Fibroblast of skin of right quadriceps (primary cell): ENCODE measurements at places on chromosomes 16 and 17.

DNA sequence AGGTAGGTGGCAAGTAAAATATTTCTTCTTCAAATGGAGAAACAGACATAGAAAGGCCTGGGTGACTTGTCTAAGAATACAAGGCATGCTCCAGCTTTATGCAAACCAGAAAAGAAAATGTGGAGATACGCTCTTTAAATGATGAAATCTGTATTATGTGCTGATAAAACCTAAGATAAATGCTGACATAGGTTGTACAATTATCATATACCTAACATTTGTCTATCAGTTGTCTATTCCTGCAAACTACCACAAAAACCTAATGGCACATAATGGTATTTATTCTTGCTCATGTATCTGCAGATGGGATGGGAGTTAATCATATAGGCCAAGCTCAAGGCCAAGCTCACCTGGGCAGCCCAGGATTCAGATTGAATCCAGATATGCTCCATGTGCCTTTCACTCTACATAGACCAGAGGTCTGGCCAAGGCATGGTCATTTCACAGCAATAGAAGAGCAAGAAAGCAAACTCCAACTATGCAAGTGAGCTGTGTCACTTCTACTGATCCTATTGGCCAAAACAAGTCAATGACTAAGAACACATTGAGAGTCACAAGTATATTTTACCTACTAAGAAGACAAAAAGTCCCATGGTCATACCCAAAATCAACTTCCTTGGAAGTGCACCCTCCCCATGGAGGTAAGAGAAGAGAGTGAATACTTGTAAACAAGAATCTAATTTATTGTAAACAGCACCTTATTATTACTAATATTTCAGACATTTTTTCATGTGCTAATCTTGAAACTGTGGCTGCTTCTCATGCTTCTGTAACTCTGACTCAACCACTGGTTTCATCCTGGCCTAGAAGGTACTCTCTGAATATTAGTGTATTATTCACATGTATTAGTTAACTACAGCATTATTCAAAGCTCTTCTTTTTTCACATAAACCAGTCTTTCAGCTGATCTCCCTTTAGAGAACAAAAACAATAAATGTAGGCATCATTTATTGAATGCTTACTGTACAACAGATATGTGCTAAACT lies 270.7 kb upstream of the SOX9 start:
- no peak for DNase-seq

DNA sequence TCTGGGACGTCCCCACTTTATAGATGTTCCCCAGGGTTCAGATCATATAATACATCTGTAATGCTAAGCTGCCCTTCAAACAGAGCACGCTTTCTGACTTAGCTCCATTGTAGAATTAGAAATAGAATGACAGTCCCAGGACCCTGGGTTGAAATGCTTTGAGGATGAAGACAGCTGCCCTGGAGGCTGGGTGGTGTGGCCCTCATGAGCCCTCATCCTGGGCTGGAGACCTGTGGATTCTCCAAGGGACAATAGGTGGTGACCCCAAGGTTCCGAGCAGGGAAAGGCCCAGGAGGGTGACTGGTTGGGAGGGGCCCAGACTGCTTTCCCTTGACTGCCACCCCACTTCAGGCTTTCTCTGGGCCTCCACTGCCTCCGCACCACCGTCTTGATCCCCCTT lies 59.0 kb downstream of the CRISPLD2 start:
- DNase-seq = no peak

GRCh38 chr17:11097121-11097520 lies 143.9 kb upstream of the SHISA6 start:
- no peak for DNase-seq

DNA sequence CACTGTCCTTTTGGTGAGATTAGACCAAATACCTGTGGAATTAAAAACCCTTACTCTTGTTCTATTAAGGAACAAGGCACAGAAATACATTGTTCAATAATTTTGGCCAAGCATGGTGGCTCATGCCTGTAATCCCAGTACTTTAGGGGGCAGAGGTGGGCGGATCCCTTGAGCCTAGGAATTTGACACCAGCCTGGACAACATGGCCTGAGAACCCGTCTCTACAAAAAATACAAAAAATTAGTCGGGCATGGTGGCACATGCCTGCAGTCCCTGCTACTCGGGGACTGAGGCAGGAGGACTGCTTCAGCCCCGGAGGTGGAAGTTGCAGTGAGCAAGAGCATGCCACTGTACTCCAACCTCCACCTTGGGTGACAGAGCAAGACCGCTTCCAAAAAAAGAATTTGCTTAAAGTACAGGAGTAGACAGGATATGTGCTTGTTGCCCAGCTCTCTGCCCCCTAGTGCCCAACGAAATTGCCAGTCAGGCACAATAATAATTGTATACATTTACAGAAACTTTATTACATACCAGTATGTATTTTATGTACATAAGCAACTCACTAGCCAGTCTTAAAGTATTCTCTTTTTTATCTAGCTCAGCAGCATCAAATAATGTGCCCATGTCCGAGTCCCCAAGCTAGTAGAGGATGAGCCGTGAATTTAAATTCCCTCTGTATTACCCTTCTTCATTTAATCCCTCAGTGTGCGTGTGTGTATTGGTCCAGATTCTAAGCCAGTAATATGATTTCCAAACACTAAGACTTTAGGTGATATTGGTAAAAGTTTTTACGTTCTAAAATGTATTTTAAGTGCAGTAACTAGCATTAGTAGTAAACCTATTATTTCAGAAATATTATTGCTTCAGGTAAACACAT lies 1.4 kb downstream of the THUMPD1 start:
- DNase-seq = peak; percentile 2

DNA sequence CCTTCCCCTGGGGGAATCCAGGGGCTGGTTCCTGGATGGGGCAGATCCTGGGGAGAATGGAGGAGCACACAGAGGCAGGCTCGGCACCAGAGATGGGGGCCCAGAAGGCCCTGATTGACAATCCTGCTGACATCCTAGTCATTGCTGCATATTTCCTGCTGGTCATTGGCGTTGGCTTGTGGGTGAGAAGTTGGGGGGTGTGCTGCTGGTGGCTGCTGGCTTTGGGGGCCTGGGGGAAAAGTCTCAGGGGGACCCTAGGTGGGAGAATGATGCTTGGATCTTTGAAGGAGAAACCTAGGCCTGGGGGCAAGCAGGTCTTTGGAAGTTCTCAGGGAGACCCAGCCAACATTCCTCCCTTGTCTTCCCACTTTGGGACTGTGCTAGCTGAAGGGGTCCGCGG lies at the start of gene SLC5A2:
SLC5A2 (plus strand) TSS at position 43 of the 400 bp plus-strand sequence; CDS start at position 57, 14 bp downstream.
- no peak for DNase-seq

DNA sequence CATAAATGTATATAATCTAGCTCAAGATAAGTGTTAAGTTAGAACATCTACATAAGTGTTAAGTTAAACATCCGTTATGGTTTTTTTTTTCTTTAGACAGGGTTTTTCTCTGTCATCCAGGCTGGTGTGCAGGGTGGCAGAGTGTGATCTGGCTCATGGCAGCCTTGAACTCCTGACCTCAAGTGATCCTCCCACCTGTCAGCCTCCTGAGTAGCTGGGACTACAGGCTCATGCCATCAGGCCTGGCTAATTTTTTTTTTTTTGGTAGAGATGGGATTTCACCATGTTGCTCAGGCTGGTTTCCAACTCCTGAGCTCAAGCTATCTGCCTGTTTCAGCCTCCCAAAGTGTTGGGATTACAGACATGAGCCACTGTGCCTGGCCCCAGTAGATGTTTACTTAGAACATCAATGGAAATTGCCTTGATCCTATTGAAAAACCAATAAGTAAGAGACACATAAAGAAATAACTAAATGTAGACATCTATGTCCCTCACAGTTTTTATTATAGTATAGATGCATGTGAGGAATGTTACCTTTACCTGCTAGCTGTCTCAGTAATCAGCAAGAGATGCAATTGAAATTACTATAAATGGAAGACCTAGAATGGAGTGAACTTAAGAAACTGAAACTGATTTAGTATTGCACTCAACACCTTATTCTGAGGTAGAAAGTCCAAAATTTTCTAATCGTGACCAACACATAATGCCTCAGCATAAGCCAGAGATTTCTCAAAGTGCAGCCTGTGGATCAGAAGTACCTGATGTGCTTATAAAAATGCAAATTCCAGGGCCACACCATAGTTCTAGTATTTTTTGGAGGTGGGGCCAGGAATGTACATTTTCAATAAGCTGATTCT lies 5.5 kb upstream of the FAM20A start:
- no peak for DNase-seq

- DNase-seq = no peak
Observed at GRCh38 chr16:79362300-79362970, 238.1 kb downstream of the MAF start.

DNA sequence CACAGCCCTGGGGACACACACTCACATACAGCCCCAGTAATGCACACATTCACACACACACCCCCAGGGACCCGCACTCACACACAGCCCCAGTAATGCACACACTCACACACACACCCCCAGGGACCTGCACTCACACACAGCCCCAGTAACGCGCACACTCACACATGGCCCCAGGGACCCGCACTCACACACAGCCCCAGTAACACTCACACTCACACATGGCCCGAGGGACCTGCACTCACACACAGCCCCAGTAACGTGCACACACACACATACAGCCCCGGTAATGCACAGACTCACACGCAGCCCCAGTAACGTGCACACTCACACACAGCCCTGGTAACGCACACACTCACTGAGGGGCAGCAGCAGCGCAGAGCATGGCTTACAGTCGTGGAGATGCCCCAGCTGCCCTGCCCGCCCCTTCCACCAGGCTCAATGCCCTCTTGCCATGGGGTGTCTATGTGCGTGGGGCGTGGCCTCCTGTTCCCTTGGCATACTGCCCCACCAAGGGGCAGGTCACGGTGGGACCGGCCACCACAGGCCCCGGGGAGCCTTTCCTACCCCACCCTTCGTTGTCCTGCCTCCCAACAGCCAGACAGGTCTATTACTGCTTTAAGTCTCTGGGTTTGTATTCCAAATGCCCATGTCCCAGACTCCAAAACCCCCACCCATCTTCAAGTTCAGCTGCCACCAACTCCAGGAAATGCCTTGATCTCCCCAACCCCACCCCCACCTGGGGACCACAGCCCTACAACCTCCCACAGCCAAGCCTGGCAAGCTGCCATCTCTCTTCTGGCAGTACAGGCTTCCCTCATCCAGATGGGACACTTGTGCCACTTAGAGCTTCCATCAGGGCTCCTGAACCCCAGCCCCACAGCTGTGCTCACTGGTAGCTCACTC lies 2.7 kb downstream of the CCDC102A start:
- DNase-seq = no peak

DNA sequence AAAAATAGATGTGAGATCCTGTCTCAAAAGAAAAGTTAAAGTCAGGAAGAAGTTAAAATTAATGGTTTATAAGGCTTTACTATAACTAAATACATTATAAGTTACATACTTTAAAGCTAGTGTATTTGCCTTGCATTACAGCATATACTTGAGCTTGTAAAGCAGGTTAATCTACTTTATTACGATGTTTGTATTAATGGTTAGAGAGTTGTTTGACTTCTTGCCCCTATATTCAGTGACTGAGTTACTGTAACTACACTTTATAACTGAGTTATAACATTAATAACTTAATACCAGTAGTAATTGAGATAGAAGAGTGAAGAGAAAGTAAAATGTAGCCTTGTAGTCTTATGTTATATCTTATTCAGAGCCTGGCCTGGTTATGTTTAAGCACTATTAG lies 22.9 kb downstream of the CLTC start:
- DNase-seq = no peak

GRCh38 chr17:1647802-1648171 lies 1.9 kb downstream of the RILP start:
- DNase-seq = no peak
